ENCODE measurements at places on chromosomes 5 and 9.

GRCh38 chr5:169971780-169972179, 8.5 kb downstream of the INSYN2B start:
- DNase-seq, result no peak

GRCh38 chr5:72540759-72541438, 33.7 kb upstream of the ZNF366 start:
- no peak for DNase-seq

GRCh38 chr5:36686881-36687280, 80.5 kb downstream of the SLC1A3 start:
- no peak for DNase-seq

GRCh38 chr5:172634106-172634899, 6.8 kb upstream of the NEURL1B start:
- DNase-seq, result no peak

- DNase-seq, result no peak
These were observed 17.9 kb upstream of the SPINK4 start for GRCh38 chr9:33222031-33222430.

DNA sequence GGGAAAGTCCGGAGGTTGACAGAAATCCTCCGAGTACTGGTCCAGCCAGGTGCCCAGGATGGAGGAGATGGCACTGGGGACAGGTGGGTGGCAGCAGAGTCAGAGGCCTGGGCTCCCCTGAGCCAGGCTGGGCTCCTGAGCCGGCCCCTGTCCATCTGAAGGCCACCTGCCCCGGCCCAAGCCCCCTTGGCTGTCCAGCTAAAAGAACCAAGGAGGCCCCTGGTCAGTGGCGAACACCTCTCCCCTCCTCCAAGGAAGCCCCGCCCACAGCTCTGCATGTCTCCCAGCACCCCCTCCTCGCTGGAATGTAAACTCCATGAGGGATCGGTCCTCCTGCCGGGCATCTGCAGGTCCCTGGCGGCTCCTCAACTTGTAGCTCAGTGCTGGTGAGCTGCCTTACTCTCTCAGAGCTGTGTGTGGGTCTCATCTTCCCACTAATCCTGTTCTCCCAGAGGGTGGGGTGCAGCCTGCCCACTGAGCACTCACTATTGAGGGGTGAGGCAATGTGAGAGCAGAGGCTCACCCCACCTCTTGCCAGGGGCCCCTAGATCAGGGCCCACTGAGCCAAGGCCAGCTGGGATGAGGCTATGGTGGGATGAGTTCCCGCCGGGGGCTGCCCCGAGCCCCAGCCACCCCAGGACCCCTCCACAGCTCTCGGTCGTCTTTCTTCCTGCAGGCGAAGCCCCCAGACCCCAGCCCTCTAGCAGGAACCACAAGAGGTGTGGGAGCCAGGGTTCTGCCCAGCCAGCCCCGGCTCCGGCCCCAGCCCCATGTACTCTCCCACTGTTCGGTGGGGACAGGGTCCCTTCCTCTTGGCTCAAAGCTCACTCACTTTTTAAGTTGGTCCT, 12.0 kb downstream of the RALGDS start:
- no peak for DNase-seq

- DNase-seq, result no peak
These were observed 53.0 kb downstream of the BNC2 start for GRCh38 chr9:16817514-16817913.

DNA sequence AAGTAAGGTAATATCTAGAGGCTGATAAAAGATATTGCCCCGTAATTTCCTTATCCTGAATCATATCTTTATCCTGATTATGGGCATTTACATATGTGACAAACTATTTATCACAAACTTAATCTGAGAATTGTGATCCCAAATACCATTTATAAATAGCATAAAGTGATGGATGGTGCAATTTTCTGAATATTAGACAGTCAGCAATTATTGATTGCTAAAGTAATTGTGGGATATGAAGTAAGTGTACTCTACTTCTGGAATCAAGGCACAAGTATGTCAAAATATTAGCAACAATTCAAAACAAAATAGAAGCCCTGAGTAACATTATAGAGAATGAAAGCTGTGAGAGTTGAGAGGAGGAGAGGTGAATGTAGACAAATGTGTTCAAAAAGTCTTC, 361.9 kb upstream of the CDH6 start:
- DNase-seq, result no peak

All from AG09309 (cell line).